ENCODE measurements at places on chromosomes 7 and 10. TPM values are rescaled to one million over a fixed set of nuclear protein-coding genes. Genes with fewer than 3 reads are reported as not detected.
A peak's percentile ranks its signal among the peaks of the same experiment; 100 is the strongest.

- DNase-seq: no peak
Measured at GRCh38 chr10:71209731-71210541, 2.4 kb upstream of the UNC5B start.

DNA sequence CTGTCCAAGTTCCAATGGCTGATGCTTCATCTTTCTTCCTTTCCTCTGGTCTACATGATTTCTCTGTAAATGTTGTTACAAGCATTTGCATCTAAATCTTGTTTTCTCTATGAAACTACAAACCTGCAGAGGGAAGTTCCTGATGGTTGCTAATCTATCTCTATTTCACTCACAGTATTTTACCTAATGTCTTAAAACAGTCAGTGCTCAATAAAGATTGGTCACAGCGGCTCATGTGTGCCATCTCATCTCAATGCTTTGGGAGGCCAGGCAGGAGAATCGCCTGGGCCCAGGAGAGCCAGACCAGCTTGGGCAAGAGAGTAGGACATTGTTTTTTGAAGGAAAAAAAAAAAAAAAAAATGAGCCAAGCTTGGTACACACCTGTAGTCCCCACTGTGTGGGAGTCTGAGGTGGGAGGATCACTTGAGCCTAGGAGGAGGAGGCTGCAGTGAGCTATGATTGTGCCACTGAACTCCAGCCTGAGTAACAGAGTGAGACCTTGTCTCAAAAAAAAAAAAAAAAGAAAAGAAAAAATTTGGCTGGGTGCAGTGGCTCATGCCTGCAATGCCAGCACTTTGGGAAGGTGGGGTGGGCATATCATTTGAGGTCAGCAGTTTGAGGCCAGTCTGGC, 71.3 kb upstream of the ARMC3 start:
- DNase-seq: no peak

DNA sequence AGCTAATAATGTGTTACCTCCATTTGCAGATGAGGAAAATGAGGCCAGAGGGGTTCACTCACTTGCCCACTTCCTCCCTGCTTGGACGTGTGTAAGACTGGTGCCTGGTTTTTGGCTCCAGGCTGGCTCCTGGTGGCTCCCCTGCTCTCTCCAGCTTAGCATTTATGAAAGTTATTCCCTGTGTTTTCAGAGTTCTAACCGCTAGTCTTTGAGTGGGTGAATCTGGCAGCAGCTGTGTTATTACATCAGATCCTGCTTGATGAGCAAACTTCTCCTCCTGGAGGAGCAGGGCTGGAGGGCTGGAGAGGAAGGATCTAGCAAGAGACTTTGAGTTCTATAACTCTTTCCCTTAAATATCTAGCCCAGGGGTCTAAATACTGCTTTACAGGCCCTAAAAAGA, 80.9 kb upstream of the AGBL3 start:
- peak; percentile 50 for DNase-seq

DNA sequence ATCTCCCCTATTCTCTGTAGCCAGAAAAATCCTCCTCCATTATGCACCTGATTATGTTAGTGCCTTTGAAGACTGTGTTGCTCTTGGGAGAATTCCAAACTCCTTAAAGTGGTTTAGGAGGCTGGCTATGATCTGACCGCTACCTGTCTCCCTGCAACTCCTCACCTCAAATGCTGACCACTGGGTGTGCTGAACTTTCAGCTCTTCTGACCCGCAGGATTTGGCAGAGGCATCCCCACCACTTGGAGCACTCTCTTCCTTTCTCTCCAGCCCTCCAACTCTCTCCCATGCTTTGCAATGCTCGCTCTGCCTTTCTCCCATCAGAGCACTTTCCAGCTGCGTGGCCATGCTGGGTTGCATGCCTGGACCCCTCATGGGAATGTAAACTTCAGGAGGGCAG, 227.6 kb downstream of the RPS24 start:
- no peak for DNase-seq

- peak; percentile 10 for DNase-seq
Measured at GRCh38 chr10:45437587-45438465, 63.8 kb downstream of the ALOX5 start.

- no peak for DNase-seq
Measured at GRCh38 chr7:41130561-41131236, 572.2 kb downstream of the INHBA start.

DNA sequence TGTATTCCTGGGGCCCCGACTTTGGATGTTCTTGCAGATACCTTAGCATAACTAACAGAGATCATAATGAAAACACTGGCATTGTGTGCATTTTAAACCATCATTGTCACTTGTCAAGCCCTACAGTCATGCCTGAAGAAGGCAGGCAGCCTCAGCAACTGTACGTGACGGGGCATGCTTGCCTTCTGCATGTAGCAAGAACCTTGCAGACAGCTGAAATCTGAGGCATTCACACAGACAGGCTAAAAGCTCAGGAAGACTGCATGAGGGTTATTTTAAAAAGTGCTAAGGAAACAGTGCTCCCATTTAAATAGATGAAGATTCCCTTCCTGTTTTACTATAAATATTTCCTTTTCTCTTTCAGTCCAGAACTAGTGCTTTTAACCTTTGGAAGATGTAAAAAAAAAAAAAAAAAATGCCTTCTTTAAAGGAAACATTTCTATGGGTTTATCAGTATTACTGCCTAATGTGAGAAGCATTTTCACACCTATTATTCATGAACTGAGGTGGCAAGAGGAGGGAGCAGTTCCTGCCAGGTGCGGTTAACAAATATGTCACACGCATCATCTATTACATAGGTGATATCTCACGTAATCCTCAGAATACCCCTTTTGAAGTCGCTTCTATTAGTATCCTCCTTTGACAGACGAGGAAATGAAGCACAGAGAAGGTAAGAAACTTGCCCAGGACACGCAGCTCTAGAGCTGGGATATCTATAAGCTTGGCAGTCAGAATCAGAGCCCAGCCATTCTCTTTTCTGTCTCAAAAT, 88.1 kb downstream of the PRKCQ start:
- DNase-seq: no peak

DNA sequence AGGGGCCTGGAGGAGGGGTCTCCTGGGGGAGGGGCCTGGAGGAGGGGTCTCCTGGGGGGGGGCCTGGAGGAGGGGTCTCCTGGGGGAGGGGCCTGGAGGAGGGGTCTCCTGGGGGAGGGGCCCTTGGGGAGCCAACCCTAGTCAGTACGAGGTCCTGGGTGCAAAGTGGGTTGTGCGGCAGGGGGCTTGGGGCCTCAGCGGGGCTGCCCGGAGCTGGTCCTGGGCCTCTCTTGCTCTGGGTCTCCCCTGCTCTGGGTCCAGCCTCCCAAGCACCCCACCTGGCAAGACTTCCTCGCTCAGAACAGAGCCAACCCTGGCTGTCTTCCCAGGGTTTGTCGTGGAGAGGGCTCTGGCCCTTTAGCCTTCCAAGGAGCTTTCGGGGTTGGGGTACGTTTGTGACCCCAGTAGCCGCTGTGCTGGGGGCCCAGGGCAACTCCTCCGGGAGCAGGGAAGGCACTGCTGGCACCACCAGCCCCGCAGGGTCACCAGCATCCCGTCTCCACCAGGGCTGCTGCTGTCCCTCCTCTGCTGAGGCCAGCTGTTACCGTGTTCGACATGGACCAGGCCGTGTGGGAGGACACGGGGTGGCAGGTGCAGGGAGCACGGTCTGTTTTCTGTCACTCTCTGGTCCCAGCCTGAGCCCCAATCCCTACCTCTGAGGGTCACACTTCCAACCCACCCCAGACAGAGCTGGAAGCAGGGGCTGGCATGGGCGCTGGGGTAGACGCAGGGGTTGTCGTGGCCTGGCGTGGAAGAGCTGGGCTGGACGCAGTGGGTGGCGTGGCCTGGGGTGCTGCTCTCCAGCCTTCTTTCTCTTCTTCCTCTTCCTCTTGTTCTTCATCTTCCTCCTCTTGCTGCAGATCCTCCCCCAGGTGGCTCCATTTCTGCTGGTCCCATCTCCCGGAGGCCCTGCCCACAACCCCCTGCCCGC, 22.8 kb downstream of the PWWP2B start:
- DNase-seq: no peak

TWIST1 gene
- total RNA-seq: 101 TPM

DNA sequence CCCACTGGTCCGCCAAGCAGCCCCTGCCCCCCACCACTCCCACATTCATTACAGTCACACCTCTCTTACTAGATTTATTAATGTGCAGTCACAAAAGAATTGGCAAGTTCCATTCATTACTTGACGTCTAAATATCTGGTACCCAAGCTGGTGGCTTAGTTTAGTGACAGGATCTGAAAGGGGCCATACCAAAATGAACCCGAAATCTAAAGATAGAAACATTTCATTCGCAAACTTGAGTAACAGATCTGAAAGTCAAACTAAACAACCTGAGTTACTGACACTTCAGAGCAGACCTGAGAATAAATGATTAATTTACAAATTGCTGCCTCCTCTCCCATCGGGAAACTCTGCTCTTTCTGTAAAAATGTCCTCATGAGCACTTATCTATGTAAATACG, 53.4 kb downstream of the TNS3 start:
- DNase-seq: no peak

DNA sequence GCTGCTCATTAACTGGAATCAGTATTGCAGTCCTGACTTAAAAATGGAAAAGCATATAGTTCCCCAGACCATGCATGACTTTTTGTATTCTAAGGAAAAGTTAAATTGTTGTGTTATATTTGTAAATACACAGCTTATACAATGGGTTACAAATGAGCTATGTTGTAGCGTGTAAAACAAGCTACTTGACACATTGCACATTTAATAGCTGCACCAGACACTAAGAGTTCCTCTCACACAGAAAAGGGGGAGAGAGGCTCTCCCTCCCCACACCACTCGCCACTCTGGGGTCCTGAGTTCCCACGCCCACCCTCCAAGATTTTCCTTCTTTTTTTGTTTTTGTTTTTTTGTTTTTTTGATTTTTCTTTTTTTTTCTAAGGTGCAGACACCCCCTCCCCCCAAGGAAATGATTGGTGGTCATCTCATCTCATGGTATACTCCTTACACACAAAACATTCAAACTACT, 6.3 kb downstream of the KLF6 start:
- DNase-seq: peak; percentile 55

POU6F2 gene
- total RNA-seq: not detected

DNA sequence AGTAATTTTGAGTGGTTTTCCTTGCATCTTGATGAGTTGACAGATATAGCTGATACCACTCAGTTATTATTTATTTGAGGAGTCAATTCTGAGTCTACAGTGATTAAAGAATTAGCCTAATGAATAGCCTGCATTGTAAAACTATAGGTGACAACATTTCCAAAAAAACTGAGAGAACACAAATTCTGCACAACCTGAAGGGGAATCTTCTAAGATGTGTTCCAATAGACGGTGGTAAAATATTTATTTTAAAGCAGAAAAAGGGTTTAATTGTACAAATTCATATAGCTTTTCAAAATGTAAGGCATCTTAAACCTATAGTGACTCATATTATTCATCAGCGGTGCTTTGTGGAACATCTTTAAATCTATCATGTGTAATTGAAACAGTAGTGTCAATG, 200.4 kb downstream of the RNLS start:
- DNase-seq: no peak

DNA sequence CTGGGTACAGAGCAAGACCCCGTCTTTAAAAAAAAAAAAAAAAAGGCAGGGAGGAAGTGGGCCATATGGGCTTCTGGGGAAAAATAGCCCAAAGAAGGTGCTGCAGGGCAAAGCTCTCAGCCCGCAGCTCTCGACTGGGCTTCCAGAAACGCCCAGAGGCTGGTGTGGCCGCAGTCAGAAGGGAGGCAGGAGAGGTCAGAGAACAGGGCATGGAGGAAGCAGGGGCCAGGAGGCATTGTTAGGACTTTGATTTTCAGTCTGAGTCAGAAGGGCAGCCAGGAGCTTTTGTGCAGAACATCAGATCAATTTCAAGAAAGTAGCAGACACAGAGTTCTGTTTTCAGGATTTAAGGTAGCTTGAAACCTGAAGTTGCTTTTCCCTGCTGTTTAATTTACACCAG, 35.3 kb upstream of the CYTH3 start:
- no peak for DNase-seq

GRCh38 chr10:131546086-131546810, 234.7 kb upstream of the TCERG1L start:
- no peak for DNase-seq

ZNF467 gene
- total RNA-seq: not detected

FAM13C gene
- total RNA-seq: 6.2 TPM

- DNase-seq: peak; percentile 52
Measured at GRCh38 chr10:23190872-23191763, 994 bp upstream of the PTF1A start.

GRCh38 chr10:102467971-102468438, 16.7 kb upstream of the C10orf95 start:
- DNase-seq: no peak

OPN4 gene
- not detected for total RNA-seq

DNA sequence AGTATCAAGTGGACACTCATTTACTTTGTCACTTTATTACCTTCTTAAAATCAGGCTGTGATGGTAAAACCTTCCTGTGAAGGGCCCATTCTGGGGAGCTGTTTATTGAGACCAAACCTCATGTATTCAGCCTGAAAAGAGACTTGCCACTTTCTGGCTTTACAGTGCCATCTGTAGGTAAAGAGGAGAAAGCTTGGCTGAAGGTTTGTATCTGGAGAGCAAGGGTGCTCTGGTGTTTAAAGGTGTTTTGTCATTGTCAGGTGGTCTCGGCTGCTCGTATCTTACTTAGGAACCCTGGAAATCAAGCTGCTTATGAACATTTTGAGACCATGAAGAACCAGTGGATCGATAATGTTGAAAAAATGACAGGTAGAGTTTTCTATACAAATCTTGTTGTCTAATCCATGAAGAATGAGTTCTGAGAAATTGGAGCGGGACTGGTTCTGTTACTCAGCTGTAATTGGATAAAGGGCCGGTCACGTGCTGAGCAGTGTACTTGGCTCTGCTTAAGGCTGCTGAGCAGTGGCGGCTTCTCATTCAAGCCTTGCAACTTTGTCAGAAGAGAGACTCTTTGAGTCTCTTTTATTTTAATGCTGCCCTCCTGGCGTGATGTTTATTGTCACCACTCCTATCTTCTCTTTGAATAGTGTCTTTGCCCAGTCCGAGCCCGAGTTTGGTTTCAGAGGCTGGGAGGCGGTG, 46.9 kb downstream of the AP3M1 start:
- DNase-seq: no peak

DNA sequence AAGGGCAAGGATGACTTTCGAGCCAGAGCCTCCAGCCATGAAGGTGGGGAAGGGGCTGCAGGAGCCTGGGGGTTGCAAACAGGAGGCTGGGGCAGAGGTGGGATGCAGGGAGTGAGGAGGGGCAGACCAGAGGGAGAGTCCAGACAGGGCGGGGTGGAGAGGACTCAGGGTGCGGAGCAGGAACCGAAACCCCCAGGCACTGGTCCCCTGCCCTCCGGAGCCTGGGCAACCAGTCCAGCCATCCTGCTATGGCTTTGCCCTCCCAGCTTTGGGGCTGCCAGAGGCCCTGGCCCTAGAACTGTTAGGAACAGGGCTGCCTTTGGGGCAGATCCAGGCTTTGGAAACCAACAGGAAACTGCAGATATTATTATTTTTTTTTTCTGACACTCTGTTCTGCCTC, 24.2 kb downstream of the GHRHR start:
- DNase-seq: peak; percentile 68

GRCh38 chr10:43461950-43462349, 25.0 kb downstream of the ZNF487 start:
- DNase-seq: peak; percentile 90

DNA sequence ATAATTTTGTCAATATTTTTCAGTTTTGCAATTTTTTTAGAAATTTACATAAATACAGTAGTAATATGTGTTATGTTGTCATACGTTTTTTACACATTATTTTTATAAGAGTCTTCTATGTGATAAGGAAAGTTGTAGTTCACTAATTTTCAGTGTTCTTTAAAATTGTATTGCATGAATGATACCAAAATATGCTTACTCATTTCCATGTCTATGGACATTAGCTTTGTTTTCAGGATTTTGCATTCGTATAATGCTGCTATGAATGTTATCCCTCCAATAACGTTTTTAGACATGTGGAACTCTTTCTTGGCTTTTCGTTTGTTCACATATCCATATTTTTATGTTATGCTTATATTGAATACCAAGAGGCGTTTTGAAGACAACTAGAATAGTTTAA, 260.0 kb downstream of the ARL4A start:
- no peak for DNase-seq

SMO gene
- 23.9 TPM for total RNA-seq
